ENCODE measurements at places on chromosomes 5 and 9.

DNA sequence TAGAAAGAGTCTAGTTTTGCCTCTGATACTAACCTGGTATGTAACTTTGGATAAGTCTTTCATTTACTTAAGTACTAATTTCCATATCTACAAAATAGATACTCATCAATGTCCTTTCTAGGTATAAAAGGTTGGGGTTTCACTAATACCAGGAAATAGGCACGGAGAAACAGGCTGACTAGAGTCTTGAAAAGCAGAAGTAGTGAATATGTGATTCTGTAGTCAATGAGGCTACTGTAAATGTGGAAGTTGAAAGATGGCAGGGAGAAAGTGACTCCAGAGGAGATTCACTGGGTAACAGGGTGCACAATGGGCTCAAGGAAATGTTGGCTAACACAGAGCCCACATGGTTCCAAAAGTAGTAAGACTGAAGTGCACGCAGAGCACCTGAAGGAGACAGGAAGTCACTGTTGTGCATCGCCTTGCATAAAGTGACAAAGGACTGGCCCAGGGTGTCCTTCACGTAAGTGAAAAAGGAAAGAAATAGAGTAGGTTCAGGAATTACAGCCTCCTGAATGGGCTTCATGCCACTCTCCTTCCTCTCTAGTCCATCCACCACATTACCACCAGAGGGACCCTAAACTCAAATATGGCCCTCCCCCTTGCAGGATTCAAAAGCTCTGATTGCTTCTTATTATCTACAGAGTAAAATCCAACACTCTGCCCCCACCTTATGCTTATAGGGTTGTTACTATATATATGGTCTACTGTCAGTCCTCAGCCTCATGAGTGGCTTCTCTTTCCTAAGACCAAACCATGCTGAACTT, 288.0 kb upstream of the SMARCA2 start:
- no peak for DNase-seq

- no peak for DNase-seq
Observed at GRCh38 chr9:38761339-38761738, 41.4 kb upstream of the FAM240B start.

GRCh38 chr5:76971511-76971910, 18.7 kb downstream of the CRHBP start:
- DNase-seq: no peak

DNA sequence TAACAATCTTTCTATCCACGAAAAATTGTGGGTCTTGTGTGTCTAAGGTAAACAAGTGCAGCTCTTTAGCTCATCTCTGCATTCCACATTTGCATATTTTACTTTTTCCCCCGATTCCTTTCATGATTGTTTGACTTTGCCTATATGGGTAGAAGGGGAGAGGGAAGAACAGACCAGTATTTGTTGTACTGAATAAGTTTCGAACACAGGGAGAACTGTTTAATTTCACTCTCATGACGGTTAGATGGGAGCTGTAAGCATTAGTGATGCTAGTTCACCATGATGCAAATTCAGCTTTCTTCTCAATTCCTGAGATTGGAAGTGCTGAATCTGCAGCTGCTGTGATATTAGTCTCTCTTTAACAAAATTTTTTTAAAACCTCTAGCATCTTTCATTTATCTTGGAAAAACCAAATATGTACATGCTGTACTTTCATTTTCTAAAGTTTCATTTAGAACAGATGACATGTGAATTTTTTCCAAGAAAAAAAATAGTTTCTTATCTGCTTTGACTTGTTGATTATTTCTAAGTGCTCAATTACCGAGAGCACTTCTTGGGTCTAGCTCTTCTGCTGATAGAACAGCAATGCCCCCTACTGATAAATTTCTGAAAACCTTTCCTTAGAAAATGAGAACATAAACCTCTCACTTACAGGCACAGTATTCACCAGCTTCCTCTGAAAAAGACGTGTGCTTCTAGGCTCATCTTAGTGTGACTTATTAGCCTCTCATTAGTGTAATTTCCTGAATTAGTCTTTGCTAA, 149.5 kb downstream of the BAAT start:
- no peak for DNase-seq

DNA sequence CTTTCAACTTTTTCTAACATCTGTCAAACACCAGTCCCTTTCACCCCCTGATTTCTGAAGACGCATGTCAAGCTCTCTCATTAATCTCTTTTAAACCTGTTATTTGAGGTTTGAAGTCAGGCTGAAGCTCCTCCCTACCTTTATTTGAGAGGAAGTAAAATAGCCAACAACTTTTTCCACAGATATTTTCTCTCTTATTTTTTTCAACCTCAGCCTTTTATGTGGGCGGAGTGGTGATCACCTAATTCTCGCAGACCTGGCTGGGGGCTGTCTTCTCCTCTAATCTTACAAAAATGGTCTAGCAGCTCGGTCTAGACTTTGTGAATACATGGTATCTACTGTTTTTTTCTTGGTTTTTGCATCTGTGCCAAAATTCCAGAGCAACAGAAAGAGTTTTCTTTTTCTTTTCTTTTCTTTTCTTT, 395.7 kb upstream of the ACTBL2 start:
- DNase-seq: no peak

DNA sequence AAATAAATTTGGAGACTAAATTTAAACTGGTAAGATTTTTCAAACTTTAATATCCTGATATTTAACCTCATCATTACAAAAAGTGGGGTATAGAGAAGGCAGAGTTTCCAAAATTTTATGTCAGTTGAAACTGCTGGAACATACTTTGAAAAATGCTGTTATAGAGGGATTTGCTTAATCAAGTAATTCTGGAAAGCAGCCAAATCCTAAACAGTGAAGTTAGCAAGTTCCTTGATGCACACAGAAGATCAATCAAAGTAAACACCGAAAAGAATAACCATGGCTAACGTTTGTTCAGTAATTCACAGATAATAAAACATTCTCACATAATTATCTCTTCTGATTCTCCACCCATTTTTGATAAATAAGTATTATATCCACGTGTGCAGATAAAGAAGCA, 8.1 kb upstream of the PRR16 start:
- DNase-seq: no peak
